ENCODE measurements at places on chromosomes 5 and 9. TPM values are rescaled to one million over a fixed set of nuclear protein-coding genes. Genes with fewer than 3 reads are reported as not detected.

DNA sequence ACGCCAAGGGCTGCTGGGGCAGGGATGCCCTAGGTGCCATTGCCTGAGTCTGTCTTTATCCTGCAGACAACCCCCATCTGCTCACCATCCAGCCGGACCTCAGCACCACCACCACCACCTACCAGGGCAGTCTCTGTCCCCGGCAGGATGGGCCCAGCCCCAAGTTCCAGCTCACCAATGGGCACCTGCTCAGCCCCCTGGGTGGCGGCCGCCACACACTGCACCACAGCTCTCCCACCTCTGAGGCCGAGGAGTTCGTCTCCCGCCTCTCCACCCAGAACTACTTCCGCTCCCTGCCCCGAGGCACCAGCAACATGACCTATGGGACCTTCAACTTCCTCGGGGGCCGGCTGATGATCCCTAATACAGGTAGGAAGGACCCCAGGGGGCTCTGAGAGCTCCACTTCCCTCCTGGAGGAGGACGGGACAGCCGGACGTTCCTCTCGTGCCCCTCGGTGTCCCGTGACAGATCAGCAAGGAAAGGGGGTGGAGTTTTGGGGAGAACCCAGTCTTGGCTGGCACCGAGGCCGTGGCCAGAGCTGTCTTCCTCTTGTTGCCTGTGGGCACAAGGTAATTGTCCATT is 24.9 kb downstream of the HK3 start:
- no peak overlapping the region for H3K27ac ChIP-seq
- no peak overlapping the region for H3K4me3 ChIP-seq
- H3K36me3 ChIP-seq = no peaks in the 10 kb centered on the region
- H3K27me3 ChIP-seq = no peaks in the 10 kb centered on the region
- H3K4me1 ChIP-seq = no peaks in the 10 kb centered on the region

Gene AQP3
- 1.0 TPM for total RNA-seq

- H3K4me3 ChIP-seq = no peak overlapping the region
- H3K27me3 ChIP-seq = no peaks in the 10 kb centered on the region
- no peaks in the 10 kb centered on the region for H3K36me3 ChIP-seq
- no peak overlapping the region for H3K27ac ChIP-seq
- no peaks in the 10 kb centered on the region for H3K4me1 ChIP-seq
Observed at GRCh38 chr5:15420201-15420600, 79.8 kb upstream of the FBXL7 start.

Gene CCT5
- total RNA-seq = 476 TPM

Gene KCNIP1
- total RNA-seq = not detected

DNA sequence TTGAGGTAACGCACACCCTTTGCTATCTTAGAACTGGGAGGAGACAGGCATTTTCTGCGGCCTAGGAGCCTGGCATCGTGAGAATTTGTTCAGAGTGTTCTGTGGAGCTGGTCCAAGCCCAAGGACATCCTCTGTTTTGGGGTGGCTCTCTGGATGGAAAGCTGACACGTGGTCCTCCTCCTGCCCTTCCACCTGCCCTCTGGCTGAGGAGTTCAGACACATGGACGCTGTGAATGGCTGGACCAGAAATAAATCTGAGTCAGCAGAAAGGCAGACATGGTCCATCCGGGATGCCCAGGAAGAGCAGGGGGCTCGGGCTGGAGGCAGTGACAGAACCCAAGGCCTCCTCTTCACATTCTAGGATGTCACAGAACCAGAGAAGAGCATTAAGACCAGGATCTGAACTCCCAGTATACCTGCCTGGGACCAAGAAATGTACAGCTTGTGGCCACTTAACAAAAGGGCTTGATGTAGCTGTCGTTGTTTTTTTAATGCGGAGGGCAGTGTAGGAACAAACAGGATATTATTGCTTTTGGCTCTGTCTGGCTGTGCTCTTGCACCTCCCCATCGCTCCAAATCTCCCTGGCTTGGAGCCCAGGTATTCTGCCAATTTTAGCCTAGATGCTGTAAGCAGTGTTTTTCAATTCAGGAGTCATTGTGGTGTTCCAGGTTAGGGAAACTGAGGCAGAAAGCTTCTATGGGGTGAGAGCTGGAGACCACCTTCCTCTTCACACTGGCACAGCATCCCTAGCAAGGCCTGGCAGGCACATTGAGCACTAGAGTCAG is 2.4 kb downstream of the CKMT2 start:
- H3K36me3 ChIP-seq = no peaks in the 10 kb centered on the region
- no peak overlapping the region for H3K4me3 ChIP-seq
- no peak overlapping the region for H3K27ac ChIP-seq

Gene MSANTD3
- 58.7 TPM for total RNA-seq

DNA sequence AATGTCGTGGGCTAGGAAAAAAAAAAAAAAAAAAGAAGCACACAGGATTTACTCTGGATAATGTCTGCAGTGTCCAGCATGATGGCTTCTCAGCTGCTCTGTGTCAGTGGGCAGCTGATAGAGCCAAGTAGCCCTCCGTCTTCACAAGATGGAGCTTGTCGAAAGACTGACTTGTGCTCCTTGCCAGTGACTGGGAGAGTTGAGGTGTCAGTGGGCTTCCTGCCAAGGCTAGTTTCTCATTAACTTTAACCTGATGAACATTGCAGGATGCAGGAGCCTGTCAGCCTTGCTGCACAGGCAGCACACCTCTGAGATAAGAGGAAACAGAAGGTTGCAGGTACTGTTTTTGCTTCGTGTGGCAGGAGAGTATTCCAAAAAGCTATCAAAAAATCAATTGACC is 171.4 kb upstream of the SGCD start:
- DNase-seq = no peak
- no peak overlapping the region for H3K4me3 ChIP-seq
- no peaks in the 10 kb centered on the region for H3K27me3 ChIP-seq
- no peak overlapping the region for H3K27ac ChIP-seq
- no peaks in the 10 kb centered on the region for H3K36me3 ChIP-seq

Gene CD74
- 12.7 TPM for total RNA-seq

Gene REEP2
- 6.5 TPM for total RNA-seq

DNA sequence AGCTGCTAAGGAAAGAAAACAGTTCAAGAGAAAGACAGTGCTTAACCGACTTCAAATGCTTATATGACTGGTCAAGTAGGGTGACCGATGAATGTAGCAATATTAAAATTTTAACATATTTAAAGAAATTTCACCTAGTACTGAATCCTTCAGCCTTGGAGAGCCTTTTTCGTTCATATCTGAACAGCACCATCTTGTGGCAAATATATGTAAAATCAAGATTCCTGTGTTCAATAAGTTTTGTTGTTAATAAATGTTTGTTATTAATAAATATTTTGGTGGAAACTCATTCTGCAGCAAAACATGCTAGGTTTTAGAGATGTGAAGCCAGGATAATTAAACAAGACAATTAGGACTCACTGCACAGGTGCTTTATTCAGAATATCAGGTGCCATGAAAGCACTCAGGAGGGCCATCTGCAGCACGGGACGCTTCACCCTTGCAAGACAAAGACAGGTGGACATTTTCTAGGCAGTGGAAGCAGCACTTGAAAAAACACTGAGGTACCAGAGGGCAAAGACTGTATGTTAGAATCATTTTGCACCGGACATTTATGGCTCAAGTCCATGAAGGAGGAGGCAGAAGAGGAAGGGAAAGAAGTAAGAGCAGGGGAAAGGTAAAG is 15.6 kb downstream of the TICAM2 start:
- no peaks in the 10 kb centered on the region for H3K27me3 ChIP-seq
- no peaks in the 10 kb centered on the region for H3K4me1 ChIP-seq
- DNase-seq = no peak
- H3K4me3 ChIP-seq = no peak overlapping the region
- no peaks in the 10 kb centered on the region for H3K36me3 ChIP-seq

DNA sequence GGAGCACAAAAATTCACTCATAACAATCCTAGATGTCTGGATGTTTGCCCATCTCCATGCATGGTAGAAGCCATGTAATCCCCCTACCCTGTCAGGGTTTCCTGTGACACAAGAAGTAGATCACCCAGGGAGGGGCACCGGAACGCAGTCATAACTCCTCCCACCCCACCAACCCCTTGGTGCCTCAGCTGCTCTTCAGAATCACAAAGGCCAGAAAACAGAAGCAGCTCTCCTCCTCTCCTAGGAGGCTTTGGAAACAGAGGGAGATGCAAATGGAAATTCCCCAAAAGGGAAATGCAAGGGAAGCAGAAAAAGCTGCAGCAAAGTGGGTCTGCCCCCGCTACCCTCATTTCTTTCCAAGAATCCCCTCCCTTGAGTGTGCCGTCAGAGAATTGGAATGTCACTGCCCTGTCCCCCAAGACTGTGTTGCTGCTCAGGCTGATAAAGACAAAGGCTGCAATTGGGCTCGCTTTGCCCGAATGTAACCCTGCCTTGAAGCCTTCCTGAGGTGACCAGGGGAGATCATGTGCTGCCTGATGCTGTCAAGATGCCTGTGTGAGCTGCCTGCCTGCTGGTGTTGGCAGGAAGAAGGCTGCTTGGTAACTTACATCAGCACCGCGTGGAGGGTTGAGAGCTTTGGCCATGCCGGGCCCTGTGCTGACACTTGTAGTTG is 65.5 kb upstream of the ABCA1 start:
- H3K4me3 ChIP-seq = no peak overlapping the region
- DNase-seq = no peak
- H3K27me3 ChIP-seq = no peaks in the 10 kb centered on the region
- peaks cover 8% of the 10 kb centered on the region for H3K4me1 ChIP-seq
- H3K36me3 ChIP-seq = no peaks in the 10 kb centered on the region
- H3K27ac ChIP-seq = no peak overlapping the region

GRCh38 chr5:129438322-129438721 is 21.8 kb upstream of the ADAMTS19 start:
- H3K4me1 ChIP-seq = no peaks in the 10 kb centered on the region
- no peak overlapping the region for H3K4me3 ChIP-seq
- no peak overlapping the region for H3K27ac ChIP-seq

DNA sequence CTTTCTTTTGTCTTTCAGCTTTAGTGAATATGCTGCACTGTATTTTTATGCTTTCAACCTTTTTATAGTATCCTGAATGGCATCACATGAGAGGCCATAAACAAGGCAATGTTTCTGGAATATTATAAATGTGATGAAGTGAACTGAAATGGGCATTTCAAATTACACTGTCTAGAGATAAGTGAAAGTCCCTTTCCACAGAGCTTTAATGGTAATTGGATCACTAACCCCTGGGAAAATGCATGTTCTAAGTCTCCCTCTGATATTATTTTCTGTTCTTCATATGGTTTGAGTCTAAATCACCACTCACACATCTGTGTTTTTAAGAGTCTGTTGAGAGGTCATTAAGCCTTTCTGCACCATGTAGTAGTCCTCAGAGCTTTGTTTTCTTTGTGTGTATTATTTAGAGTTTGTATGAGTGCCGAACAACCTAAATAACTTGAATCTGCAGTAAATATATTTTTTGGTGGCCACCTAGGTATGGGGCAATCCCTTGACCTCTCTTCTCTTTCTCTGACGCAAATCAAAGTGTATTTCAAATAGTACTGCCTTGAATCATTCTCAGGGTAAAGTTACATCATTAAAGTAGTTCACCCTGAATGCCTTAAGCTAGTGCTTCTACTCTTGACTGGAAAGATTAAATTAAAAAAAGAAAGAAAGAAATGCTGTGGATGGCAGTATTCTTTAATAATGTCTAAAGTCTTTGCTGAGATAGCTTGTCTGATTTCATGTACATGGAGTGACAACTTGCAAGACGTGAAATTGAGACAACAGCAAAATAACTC is 1931.0 kb upstream of the CDH6 start:
- no peaks in the 10 kb centered on the region for H3K36me3 ChIP-seq
- H3K27me3 ChIP-seq = no peaks in the 10 kb centered on the region
- no peak overlapping the region for H3K4me3 ChIP-seq
- H3K27ac ChIP-seq = no peak overlapping the region

- no peak for DNase-seq
- H3K27ac ChIP-seq = no peak overlapping the region
- H3K36me3 ChIP-seq = no peaks in the 10 kb centered on the region
- no peak overlapping the region for H3K4me3 ChIP-seq
Observed at GRCh38 chr5:52743012-52743411, 44.7 kb upstream of the ITGA1 start.

Gene DBH
- total RNA-seq = not detected

- DNase-seq = no peak
- H3K36me3 ChIP-seq = no peaks in the 10 kb centered on the region
- H3K4me1 ChIP-seq = no peaks in the 10 kb centered on the region
- H3K27ac ChIP-seq = no peak overlapping the region
Observed at GRCh38 chr5:97528941-97529340, 345.9 kb upstream of the RIOK2 start.

DNA sequence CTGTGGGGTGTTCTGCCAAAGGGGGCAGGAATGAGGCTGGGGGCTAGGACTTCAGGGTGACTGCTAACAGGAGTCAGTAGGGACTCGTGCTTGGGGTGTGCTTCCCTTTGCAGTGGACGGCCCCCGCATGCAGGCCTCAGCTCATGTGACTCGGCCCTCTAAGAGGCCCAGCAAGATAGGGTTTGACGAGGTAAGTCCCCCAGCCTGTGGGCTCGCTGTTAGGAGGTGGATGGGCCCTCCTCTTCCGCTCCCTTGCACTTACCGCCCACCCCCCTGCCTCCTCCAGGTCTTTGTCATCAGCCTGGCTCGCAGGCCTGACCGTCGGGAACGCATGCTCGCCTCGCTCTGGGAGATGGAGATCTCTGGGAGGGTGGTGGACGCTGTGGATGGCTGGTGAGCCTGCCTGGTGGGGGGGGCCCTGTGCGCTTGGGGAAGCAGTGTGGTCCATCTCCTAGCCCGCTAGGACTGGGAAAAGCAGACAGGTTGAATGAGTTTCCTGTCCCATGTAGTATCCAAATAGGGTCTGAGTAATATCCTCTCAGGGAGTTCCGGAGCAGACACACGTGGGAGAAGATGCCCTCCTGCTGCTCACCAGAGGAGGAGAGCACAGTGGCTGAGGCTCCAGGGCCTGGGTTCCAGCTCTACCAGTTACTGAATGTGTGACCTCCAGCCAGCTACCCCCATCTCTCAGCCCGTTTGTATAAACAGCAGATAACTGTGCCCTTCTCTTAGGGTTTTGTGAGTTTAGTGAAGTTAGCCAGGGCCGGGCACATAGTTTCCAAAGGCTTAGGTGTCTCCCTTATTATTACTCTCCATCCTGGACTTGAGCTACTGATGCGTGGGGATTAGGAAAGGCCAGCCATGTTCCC is 8.2 kb downstream of the CERCAM start:
- no peaks in the 10 kb centered on the region for H3K27me3 ChIP-seq
- no peaks in the 10 kb centered on the region for H3K36me3 ChIP-seq
- H3K4me3 ChIP-seq = no peak overlapping the region
- no peaks in the 10 kb centered on the region for H3K4me1 ChIP-seq
- no peak for DNase-seq

- no peak overlapping the region for H3K27ac ChIP-seq
- H3K4me3 ChIP-seq = no peak overlapping the region
- no peaks in the 10 kb centered on the region for H3K27me3 ChIP-seq
- peaks cover 7% of the 10 kb centered on the region for H3K4me1 ChIP-seq
Observed at GRCh38 chr5:94615862-94616261, 2.5 kb downstream of the KIAA0825 start.

Gene SPINK7
- total RNA-seq = not detected
